Activated CD8-positive, alpha-beta memory T cell treated with anti-CD3 and anti-CD28 coated beads for 1 hour (primary cell): ENCODE measurements at places on chromosomes 4 and X.

GRCh38 chr4:126986828-126987227 lies 645.9 kb upstream of the INTU start:
- no peak for DNase-seq

GRCh38 chr4:97866821-97867556 lies 276.3 kb downstream of the STPG2 start:
- DNase-seq: no peak

- no peak for DNase-seq
These were observed 4.8 kb downstream of the HNRNPDL start for GRCh38 chr4:82425478-82425877.

GRCh38 chr4:77777135-77777807 lies 41.9 kb downstream of the CNOT6L start:
- DNase-seq: no peak

DNA sequence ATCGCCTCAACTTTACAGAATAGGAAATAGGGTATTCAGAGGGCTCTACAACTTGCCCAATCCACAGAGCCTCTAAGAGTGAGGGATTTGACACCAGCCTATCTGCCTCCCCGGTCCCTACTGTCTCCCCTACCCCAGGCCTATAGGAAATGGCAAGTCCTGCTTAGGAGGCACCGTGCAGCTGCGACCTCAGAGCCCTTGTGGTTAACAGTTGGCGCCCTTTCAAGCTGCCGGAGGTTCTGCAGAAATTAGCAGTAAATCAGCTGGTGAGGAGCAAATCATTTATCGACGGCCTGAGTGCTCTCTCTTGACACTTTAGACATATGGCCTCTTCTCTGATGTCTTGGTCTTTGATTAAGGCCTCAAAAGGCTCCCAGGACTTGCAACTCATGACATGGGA lies 96.9 kb downstream of the CLNK start:
- DNase-seq: no peak

DNA sequence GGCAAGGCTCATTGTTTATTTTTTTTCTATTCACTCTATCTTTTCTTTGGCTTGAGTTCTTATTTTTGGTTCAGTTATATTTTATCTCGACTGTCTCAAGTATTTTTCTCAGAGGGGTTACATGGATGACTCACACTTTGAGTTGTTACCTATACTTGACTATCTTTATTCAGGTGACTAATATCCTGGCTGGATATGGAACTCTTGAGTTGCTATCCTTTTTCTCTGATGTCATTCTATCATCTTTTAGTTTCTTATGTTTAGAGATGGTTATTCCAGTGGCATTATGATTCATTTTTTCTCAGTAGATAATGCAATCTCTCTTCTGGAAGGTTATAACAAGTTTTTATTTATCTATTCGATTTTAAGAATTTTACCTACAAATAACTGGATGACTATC lies 117.9 kb downstream of the COX18 start:
- no peak for DNase-seq

- DNase-seq: no peak
These were observed 63.0 kb upstream of the ZXDB start for GRCh38 chrX:57528670-57529255.

GRCh38 chr4:28482580-28483270 lies 1622.1 kb downstream of the STIM2 start:
- no peak for DNase-seq

GRCh38 chr4:71473541-71474240 lies 134.9 kb downstream of the SLC4A4 start:
- DNase-seq: no peak

DNA sequence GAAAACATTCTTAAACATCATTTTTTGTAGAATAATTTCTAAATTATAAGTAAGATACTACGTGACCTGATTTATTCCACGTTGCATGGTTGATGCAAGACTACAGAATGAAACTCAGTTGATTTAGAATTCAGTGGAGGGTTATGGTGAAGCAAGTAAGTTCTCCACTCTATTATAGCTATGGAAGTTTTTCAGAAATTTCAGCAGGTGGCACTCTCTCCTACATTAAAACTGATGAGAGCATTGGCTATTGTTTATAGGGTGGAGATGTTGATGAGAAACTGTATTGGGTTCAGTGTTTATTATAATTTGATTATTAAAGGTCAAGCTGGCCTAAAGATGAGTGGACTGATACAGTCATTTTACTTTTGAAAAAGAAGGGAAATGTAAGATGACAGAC lies 88.0 kb downstream of the FNIP2 start:
- no peak for DNase-seq

DNA sequence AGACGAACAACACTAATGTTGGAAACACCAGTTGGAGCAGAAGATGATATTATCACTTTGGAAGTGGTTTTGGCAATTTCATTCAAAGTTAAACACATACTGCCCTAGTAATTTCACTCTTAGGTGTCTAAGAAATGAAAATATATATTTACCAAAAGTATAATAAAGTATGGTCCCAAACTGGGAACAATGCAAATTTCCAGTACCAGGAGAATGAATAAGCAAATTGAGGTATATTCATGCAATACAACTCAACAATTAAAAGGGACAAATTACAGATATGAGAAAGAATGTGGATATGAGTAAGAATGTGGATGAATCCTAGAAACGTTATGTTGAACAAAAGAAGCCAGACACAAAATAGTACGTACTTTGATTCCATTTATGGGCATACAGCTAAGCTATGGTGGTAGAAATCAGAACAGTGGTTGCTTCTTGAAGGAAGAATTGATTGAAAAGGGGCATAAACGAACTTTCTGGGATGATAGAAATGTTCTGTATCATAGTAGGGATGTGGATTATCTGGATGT lies 10.0 kb downstream of the ELMOD2 start:
- DNase-seq: no peak

- DNase-seq: no peak
These were observed 75.4 kb upstream of the SPIN4 start for GRCh38 chrX:63426519-63426918.

DNA sequence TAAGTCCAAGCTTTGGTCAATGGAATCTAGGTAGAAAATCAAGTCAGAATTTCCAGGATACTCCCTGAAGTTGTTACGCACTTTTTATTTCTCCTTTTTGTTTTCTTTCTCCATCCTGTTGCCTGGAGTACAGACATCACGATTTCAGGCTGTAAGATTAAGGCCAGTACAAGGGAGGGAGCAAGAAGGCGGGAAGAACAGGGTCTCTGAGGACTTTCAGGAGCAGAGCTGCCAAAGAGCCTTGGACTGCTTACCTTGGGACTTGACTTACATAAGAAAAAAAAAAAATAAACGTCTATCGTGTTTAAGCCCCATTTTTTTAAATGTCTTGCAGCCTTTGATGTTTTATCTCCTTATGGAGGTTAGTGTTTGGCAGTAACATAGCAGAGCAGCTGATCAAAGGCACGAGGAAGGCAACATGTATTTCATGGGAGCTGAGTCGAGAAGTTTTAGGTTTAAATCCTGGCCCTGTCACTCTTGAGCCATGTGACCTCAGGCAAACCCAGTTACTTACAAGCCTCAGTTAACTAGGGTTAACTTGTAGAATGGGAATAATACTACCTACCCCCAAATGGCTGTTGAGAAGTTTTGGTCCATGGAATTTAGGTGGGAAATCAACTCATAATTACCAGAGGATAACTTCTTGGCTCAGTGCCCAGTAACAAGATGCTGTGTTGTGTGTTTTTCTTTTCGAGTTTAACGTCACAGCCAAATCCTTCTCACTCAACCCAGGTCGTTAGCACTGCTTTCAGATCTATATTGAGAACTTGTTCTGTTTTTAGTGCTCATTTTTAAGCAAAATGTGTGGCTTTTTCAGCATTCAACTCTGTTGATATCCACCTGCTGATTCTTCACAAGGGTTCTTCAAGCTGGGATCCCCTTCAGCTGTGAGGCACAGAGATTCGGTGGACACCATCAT lies 106.8 kb downstream of the CLNK start:
- DNase-seq: no peak

- no peak for DNase-seq
These were observed 1.1 kb downstream of the KLHL15 start for GRCh38 chrX:24025741-24026403.

GRCh38 chr4:70196857-70197256 lies 1.3 kb downstream of the ODAM start:
- DNase-seq: no peak

- DNase-seq: no peak
These were observed 439.5 kb downstream of the GRXCR1 start for GRCh38 chr4:43332052-43332425.

- no peak for DNase-seq
These were observed 88.9 kb upstream of the CITED1 start for GRCh38 chrX:72394518-72395170.

GRCh38 chr4:116849620-116850019 lies 235.8 kb downstream of the TRAM1L1 start:
- DNase-seq: no peak

DNA sequence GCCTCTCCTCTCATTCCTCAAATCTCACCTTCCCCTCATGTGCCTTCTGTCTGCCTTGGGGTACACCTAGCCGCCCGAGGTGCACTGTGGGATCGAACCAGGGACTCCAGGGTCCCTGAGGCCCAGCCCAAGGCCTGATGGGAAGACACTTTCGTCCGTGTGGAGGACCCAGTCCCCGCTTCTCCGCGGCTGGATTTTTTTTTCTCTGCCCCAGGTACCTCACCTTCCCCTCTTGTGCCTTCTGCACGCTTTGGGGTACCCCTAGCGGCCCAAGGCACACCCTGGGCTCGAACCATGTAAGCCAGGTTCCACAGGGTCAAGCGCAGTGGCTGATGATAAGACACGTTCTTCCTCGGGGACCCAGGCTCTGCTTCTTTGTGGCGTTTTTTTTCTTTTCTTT lies 530.7 kb downstream of the CWH43 start:
- no peak for DNase-seq

DNA sequence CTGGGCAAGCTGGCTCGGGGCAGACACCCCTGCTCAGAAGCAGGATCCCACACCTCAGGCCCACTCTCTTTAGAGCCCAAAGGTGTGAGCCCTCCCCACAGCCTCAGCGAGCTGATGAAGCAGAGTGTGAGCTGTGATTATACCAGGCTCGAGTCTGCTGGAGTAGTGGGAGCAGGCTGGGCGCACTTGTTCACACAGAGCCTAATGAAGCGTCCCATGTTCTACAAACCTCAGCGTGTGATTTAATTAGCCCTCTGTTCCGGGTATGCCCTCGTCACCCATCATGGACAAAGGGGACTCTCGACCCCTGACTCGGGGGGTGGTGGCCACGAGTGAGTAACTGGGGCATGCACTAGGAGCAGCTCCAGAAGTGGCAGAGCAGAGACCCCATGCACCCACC lies 62.3 kb downstream of the PPP2R2C start:
- no peak for DNase-seq

DNA sequence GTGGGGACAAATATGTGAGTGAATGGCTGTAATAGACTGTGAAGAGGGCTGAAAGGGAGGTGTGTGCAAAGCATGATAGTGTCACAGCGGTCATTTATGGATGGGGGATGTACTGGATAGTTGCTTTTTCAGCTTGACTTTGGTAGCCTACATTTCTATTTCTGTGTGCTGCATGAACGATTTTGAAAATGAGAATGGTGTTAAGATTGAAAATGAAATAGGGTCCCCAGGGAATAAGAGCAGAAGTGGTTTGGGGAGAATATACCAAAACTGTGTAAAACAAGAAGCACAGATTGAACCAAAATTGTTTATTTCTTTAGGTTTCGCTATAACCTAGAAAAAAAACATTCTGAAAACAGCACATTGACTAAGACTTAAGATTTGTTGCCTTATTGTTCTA lies 58.8 kb upstream of the CLNK start:
- no peak for DNase-seq

GRCh38 chrX:154834562-154834961 lies at the start of gene SMIM9:
TSS of gene SMIM9 (minus strand) at chrX:154834662. CDS start at chrX:154830856, 3,806 bp downstream.
- no peak for DNase-seq

DNA sequence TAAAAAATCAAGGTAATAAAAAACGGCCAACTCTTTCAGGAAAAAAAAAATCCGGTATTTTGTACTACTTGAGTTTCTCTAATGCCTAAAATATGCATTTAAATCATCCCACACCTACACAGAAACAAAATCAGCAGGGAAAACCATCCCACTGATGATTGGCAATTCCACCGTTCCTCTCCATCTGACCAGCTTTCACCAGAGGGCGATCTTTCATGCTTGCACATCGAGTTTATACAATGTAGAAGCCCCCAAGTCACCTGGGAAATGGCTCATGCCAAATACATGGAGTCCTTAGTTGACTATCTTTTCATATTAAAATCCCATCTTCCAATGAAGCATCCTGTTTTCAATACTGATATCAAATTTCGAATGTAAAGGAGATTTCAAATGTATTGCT lies 69.2 kb downstream of the PTCHD1 start:
- no peak for DNase-seq

DNA sequence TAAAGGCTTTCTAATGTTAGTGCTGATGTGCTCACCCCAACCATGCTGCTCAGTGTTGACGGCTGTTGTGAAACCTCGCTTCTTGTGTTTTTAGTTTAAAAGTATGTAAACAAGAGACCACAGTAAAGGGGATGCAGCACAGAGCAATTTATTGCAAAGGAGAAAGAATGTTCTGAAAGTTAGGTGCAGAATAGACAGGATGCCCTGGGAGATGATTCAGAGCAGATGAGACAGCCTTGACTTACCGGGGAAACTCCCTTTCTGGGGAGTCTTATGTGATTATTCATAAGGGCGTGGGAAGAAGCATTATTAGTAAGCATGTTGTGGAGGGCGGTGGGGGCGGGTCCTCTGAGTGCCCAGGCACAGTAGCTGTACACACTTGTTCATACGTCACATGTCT lies 47.7 kb downstream of the EVC start:
- no peak for DNase-seq

GRCh38 chr4:75708218-75708691 lies 16.1 kb upstream of the USO1 start:
- DNase-seq: no peak

DNA sequence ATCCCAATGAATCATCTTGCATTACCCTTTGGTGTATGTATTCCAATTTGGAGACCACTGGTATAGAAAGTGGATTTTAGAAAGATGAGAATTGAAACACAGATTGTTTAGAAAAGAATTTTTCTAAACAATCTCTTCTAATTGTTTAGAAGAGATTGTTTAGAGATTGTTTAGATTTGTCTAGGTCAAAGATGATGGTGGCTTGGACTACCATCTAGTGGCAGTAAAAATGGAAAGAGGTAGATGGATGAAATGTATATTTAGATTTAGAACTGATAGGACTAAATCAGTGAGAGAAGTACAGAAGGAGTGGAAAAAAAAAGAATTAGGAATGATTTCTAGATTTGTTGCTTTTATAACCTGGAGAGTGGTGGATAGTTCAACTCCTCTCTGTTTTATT lies 70.6 kb downstream of the ARSJ start:
- DNase-seq: no peak

- DNase-seq: no peak
These were observed 401.9 kb upstream of the NDST4 start for GRCh38 chr4:115515366-115515765.
